Activated CD4-positive, alpha-beta T cell treated with anti-CD3 and anti-CD28 coated beads, Interleukin-2, amount 10 ng/mL, durations not matched to agents 7 days and 5 days (primary cell): ENCODE measurements at places on chromosomes 3 and 15. TPM values are rescaled to one million over a fixed set of nuclear protein-coding genes. Genes with fewer than 3 reads are reported as not detected.

Gene ADPRH
- total RNA-seq, result 1.4 TPM

Gene ARGFX
- not detected for total RNA-seq

Gene MOBP
- not detected for total RNA-seq

Gene TMEM108
- total RNA-seq, result not detected

- no peak for DNase-seq
These were observed 39.7 kb downstream of the BCHE start for GRCh38 chr3:165797551-165797950.

- DNase-seq, result no peak
These were observed 49.1 kb upstream of the LIMD1 start for GRCh38 chr3:45545476-45545875.

DNA sequence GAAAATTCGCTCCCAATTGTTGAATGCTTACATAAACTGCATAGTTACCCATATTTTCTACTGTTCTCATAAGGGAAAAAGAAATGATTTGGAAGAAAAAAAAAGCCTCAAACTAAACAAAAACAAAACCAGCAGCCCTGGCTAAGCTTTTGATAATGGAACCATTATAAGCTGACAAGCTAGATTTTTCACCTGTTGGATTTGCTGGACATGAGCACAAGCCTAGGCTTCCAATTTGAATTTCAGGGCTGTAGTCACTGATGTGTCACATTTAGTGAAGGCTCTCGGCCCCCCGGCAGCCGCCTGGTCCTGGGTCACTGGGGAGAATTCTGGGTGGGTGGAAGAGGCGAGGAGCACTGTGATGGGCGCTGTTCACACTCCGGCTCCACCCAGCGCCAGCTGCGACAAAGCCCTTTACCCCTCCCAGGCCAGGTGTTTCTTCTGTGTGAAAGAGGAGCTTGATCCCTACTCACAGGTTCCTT, 4.6 kb downstream of the FBXL22 start:
- DNase-seq, result no peak

GRCh38 chr15:93253681-93254080, 164.7 kb upstream of the RGMA start:
- DNase-seq, result no peak

DNA sequence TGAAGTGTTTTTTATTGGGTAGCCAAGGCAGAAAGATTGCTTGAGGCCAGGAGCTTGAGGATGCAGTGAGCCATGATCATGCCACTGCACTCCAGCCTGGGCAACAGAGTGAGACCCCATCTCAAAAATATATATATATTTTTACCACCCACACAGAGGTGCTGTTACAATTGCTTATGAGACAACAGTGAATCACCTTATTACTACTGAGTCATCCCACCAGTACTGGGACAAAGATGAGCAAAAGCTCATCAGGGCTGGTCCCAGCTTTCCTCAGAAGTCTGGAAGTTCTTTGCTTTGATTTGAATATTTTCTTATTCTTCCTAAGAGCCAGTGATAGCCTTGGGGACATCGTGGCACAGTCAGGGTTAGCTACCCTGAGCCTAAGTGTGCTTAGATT, 207.7 kb downstream of the SOX2 start:
- no peak for DNase-seq

- no peak for DNase-seq
These were observed 390 bp upstream of the TLE3 start for GRCh38 chr15:70098153-70098460.

GRCh38 chr3:105349684-105350387, 16.9 kb upstream of the ALCAM start:
- no peak for DNase-seq

- no peak for DNase-seq
These were observed 492.7 kb upstream of the THBS1 start for GRCh38 chr15:39088156-39088555.

DNA sequence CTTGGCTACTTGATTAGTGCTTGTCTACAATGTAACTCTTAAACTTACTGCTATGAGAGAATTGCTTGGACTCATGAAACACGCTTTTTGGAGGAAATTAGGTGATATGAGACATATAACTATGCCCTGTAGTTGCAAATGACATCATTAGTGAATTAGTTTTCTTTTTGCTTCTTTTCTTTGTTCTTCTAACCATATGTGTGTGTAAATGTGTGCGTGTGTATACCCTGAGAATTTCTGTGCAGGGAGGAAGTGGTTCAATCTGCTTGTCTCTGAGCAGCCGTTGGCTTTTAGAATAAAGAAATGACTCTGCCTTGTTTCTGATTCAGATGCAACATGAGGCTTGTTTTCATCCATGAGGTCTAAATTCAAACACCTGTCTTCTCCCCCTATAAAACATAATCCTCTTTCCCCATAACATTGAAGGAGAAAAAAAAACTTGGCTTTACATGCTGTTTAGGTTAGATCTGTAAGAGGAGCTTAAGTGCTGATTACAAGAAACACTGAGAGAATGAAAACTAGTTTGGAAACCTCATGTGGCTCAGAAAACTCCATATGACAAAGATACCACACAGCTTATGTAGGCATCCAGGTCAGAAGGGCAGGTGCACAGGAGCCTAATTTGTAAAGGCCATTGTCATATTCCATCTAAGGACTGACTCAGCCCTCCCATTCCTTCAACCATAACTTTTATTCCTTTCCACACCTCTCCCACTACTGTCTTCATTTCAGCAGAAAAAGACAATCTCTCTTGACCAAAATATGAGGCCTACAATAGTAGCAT, 30.5 kb upstream of the BLM start:
- DNase-seq, result peak; percentile 73

GRCh38 chr15:88788816-88789215, 14.4 kb upstream of the ACAN start:
- DNase-seq, result no peak

DNA sequence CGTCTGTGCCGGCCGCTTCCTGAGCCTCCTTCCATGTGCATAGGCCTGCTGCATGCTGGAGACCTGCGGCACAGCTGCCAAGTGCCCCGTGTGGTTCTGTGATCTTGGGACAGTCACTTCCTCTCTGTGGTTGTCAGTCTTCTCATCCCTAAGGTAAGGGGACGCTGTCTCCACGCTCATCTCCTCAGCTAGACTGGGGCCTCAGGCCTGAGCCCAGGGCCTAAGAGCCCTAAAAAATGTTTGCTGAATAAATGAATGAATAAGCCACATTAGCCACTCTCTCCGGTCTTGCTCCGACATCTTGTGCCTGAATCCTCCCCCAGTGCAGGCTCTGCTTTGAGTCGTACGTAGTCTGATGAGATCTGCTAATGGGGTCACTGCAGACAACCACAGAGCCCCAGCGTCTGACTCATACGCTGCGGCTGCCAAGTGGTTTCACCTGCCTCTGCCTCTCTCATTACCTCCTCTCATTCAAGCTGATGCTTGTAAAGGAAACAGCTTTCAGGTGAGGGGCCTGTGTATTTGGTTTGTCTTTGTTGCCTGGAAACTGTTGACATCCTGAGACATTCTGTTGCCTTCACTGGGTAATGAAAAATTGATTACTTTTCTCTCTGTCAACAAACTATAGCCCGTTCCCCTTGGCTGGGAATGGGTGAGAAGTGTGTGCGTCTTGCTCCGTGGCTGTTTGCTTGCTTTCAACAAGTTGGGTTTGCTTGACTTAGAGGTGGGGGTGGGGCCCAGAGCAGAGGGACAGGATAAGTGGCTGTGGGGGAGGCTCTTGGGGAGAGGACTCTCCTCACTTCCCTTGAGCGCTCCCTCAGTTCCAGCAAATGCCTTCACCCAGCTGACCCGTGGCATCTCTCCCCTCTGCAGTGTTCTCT, 15.9 kb downstream of the RPLP1 start:
- DNase-seq, result peak; percentile 85

GRCh38 chr15:79943820-79944219, 27.2 kb downstream of the BCL2A1 start:
- DNase-seq, result no peak

DNA sequence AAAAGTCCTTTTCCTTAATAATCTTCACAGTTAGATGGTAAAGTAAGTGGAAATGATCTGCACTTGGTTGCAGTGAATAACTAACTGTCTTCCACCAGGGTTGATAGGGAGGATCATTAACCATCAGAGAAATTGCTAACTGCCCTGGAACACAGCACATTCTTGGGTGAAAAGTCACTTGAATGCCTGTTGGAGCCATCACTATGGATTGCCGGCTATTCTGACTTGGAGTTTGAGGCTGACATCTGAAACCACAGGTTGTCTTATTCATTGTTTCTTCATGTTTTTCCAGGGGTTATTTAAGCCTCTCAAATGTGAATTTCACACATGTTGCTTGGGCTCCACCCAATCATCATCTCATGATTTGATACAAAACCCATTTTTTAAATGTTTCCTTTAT, 901.4 kb downstream of the MCTP2 start:
- DNase-seq, result no peak

GRCh38 chr3:160403028-160403545, 3.6 kb downstream of the SMC4 start:
- no peak for DNase-seq
